ENCODE measurements at places on chromosomes 6 and 20.

DNA sequence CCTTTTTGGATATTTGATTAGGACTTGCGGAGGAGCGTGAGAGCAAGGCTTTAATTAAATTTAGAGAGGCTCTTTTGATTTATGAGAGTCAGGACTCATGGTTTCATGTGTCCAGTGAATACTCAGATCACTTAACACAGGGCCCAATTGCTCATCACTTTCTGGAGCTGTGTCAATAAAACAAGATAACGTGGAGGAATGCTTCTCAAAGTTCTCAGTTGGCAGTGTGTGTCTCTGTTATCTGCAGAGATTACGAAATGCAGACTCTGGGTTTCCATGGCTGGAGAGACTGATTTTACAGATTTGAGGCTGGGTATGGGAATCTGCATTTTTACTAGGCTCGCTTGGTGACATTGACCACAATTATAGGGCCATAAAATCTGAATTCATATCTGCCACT is 335.8 kb upstream of the FLRT3 start:
- DNase-seq = no peak

- no peak for DNase-seq
These were observed 56.2 kb upstream of the PREP start for GRCh38 chr6:105459049-105459448.

- DNase-seq = no peak
These were observed 14.5 kb downstream of the TCF15 start for GRCh38 chr20:595330-596308.

DNA sequence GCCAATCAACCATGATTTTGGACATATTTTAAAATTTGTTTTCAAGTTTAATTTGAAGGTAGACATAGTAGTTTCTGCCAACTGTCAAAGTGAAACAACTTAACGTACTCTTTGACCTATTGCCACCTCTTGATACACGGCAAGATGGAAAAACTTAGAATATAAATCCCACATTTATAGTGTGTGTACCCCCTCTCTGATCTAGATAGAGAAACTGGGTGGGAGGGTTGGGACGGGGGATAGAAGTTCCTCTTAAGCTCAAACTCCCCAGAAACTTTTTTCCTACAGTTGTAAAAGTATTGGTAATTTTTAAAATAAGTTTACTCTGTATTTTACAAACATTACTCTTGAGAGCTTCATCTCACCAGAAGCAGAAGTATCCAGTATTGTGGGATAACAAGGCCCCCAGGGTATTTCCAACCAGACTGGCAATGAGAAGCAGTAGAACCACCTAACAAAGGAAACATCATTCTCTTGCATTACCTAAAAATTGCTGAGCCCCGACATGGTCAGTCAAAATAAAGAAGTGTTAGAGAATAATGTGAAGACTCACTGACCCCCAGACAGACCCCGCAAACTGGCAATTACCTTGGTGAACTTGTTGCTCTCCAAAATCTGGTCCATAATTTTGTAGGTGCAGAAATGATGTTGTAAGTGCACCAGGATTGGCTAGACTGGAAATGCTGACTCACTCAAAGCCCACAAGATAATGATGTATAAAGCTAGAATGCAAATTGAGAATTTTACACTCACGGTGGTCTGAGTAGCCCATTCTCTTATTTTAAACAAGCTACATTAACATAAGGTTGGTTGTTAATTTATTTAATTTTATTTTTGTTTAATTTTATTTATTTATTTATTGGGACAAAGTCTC is 74.7 kb upstream of the TNFAIP3 start:
- DNase-seq = no peak

- no peak for DNase-seq
These were observed 10.7 kb downstream of the NEDD9 start for GRCh38 chr6:11221623-11222384.

- no peak for DNase-seq
These were observed 91.0 kb downstream of the YTHDF1 start for GRCh38 chr20:63124782-63125580.

GRCh38 chr20:56616716-56617115 is 12.4 kb upstream of the TFAP2C start:
- no peak for DNase-seq

DNA sequence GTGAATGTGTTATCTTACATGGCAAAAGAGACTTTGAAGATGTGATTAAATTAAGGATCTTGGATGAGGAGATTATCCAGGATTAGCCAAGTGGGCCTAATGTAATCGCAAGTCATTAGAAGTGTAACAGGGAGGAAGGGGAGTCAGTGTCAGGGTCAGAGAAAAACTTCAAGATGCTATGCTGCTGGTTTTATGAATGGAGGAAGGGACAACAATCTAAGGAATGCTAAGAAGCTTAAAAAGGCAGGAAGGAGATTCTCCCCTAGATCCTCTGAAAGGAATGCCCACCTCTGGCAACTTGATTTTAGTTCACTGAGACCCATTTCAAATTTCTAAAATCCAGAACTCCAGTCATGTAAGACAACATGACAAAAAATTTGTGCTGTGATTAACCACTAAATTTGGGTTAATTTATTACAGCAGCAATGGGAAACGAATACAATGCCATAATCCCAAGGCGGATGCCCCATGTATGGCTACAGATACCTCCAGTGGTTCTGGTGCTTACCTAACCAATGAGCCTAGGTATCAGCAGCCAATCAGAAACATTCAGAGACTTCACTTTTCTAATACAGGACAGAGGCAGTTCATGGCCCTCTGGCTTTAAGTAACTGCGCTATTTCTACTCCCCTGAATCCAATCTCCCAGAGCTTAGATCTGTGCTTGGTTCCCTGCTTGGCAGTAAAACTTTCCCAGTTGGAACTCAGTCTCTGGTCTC is 3.6 kb upstream of the TAAR8 start:
- no peak for DNase-seq

DNA sequence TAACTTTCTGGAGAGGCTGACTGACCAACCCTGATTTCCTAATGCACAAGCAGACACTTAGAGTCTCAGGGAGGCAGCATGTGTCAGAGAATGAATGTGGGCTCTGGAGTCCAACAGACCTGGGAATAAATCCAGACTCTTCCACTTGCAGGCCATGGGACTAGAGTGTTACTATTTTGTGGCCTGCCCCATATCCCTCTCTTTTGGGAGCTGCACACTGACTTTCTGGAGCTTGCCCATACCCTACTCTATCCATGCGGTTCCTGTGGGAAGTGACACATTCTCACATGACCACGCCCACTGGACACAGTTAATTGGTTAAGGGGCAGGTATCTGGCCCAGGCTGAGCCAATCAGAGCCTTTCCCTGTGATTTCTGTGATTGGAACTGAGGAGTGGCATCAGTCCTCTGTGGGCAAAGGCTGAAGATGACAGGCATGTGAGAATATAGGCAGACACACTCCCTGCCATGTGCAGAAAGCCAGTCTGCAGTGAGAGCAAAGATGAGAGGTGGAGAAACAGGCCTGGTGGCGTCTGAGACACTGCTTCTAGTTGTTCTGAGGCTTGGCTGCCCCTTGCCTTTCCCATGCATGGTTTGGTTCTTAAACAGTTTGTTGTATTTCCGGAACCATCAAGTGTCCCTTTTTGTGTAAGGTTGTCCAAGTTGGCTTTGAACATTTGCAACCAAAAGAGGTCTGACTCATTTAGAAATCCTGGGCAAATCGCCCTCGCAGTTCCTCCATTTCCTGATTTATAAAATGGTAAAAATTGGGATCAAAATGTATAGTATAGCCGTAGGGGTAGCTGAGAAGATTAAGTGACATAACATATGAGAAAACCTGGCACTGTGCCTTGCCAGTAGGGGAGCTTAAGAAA is 125.6 kb downstream of the CDC5L start:
- no peak for DNase-seq

GRCh38 chr20:18011951-18012645 is 43.3 kb downstream of the MGME1 start:
- DNase-seq = no peak

- no peak for DNase-seq
These were observed 5.2 kb downstream of the STX11 start for GRCh38 chr6:144155529-144155928.

GRCh38 chr6:20352346-20352745 is 49.3 kb upstream of the E2F3 start:
- no peak for DNase-seq

GRCh38 chr20:58148891-58149290 is 79.6 kb downstream of the ANKRD60 start:
- DNase-seq = no peak

GRCh38 chr6:145506565-145506964 is 228.8 kb downstream of the EPM2A start:
- DNase-seq = no peak

- no peak for DNase-seq
These were observed 35.2 kb downstream of the BMP6 start for GRCh38 chr6:7761051-7761450.

DNA sequence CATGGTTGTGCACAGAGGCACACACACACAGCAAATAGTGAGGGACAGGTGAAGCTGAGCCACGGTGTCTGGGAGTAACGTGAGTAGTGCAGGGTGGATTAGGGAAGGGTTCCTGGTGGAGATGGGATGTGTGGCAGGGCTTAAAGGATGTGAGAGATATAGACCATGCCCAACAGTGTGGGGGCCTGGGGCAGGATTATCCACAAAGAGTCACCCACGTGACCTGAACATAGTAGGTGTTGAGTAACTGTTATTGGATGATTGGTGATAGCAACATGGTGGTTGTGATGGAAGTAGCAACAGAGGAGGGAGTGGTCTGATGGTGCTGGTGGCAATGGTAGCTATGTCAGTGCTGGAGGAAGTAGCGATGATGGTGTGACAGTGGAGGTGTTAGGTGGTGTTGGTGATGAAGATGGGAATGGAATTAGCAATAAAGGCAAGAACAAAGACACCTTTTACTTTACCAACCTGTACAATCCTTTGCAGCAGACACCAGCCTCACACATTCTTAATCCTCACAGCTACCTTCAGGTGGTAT is 135.1 kb downstream of the MRPL14 start:
- no peak for DNase-seq

DNA sequence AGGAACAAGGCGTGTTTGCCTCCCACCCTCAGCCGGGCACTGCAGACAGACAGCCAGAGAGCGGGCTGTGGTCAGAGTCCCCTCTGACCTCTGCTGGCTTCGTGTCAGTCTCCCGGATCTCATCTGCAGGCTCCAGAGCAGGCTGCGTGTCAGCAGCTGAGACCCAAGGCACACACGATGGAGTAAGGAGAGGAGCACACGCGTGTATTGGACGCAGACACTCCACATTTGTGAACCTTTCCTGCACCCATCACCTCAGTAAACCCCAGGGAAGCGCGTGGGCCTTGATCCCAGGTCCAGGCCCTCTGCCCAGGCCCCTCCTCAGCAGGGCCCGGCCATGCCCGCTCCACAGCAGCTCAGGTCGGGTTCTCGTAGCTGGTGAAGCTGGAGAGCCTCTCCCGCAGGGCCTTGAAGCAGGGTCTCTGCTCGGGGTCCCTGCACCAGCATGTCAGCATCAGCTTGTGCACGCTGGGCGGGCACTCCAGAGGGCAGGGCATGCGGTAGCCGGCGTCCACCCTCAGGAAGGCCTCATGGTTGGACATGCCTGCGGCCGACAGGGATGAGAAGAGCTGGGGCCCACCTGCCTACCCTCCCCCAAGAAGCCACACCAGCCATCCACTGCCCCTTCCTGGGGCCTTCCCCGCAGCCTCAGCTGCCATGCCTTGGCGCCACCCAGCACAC is 7.9 kb downstream of the PTK6 start:
- no peak for DNase-seq

DNA sequence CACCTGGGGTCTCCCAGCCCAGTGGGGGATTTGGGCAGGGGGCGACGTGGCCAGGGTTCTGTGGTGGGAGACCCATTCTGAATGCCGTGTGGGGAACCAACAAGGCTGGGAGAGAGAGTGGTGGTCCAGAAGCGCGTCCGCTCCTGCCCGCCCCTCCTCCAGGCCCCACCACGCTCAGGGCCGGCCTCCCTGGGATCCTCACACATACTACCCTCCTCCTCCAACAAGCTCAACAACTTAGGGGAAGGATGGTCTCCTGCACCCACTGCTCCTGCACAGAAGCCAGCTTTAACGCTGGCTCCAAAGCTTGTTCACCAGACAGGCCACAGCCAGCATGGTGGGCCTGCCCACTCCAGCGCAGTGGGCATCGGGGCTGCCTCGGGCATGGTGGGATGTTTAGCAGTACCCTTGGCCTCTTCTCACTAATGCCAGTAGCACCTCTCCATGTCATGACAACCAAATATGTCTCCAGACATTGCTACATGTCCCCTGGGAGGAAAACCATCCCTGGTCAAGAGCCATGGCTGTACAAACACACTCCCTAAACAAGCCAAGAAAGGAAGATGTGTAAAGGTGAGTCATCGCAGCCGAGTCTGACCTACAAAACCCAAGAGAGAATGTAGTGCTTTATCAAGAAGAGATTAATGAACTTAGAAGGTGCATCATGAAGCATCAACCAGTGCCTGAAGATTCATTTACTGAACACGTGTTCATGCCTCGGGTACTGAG is 75.7 kb downstream of the BMP7 start:
- no peak for DNase-seq

DNA sequence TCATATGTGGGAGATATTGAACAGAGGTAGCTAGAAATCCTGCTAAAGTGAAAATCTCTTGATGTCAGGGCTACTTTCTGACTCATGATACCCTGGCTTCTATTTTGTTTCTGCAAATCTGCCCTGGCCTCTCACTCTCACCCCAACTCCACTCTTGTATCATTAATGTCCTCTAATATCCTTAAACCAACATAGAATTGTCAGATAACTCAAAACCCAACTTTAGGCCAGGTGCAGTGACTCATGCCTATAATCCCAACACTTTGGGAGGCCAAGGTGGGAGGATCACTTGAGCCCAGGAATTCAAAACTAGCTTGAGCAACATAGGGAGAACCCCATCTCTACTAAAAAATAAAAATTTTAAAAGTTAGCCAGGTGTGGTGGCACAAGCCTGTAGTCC is 33.8 kb upstream of the OSTM1 start:
- no peak for DNase-seq

DNA sequence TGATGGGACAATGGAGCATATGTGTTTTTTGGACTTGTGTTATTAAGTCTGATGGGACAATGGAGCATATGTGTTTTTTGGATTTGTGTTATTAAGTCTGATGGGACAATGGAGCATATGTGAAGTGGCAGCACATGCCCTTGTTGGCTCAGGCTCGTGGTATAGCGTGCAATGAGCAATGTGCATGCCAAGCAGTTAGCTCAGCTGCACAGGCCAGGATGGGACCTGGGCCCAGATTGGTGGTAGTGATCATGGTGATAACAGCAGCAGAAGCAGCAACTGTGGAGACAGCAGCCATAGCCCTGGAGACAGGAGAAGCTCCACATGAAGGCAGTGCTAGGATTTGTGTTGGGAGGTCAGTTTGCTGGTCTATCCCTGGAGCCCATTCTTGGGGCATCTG is 61.1 kb downstream of the IL20RA start:
- DNase-seq = no peak

DNA sequence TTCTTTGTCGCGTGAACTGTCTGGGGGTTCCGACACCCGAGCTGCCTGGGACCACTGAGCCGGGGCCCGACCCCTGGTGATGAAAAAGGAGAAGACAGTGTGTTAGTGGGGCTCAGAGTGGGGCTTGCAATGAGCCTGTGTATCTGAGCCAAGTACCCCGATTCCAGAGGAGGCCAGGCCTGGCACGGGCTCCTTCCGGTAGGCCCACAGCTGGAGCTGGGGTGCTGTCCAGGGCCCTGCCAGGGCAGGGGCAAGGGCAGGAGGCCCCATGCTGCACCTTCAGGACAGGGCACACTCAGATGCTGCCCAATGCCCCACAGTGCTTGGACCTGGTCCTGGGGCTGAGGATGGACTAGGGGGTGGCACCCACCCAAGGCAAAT is 89.4 kb downstream of the TAF4 start:
- DNase-seq = no peak

- DNase-seq = no peak
These were observed 102.9 kb upstream of the KCNG1 start for GRCh38 chr20:51125780-51126179.

- no peak for DNase-seq
These were observed 440.4 kb downstream of the BTBD3 start for GRCh38 chr20:12358006-12358654.

- DNase-seq = no peak
These were observed 4.7 kb upstream of the MCM9 start for GRCh38 chr6:118939683-118940082.

Data from bone marrow (tissue), 2 donors.